ENCODE measurements at places on chromosomes 2 and 18.

DNA sequence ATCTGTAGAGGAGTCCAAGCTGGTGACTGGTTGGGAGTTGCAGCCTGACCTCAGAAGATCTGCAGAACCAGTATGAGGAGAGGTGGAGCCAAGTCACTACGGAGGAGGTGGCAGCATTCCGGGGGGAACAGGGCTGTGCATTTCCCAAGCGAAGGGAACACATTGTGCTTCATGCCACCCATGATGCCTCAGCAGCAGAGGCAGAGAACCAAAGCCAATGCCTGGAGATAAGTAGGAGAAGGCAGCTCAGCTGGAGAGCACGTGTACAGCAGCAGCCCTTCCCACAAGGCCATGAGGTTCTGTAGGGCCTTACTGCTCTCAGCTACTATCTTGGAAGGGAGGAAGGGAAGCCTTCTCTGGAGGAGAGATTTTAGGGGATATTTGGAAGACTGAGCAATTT, 67.2 kb upstream of the LRPPRC start:
- DNase-seq = no peak

DNA sequence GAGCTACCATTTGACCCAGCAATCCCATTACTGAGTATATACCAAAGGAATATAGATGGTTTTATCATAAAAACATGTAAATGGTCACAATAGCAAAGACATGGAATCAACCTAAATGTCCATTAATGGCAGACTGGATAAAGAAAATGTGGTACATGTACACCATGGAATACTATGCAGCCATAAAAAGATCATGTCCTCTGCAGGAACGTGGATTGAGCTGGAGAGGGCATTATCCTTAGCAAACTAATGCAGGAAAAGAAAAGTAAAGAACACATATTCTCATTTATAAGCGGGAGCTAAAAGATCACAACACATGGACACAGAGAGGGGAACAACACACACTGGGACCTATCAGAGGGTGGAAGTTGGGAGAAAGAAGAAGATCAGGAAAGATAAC, 22.9 kb downstream of the SLC38A11 start:
- DNase-seq = no peak

- no peak for DNase-seq
Observed at GRCh38 chr18:43692099-43692690, 414.9 kb upstream of the SYT4 start.

DNA sequence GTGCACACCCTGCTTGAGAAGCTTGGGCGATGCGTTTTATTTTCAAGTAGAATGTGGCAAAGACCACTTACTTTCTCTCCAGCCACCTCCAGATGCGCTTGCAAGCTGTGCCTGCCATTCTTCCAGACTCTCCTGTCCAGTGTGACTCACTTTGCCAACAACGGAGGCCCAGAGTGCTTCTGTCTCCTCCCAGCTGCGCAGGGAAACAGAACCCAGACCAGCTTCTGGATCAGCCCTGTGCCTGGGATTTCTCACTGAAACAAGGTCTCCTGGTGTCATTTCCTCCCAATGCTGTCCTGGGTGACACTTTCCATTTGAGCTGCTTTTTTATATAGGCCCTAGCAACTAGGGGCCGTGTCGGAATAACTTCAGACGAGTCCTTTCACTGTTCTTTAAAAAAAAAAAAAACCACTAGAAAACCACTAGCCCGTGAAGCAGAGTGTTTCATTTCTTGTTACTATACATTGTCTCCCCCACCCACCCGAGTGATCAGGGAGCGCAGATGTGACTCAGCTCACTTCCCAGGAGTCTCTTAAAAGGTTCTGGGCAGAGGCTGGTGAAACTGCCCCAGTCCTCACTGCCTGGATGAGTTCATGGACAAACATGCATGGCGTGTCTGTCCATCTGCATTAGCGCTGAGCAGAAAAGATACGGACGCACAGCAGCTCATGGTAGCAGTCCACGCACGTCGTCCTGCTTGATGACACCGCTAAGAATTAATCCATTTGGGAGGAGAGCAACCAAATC, 25.3 kb upstream of the RPL31 start:
- DNase-seq = no peak

GRCh38 chr2:200664770-200665494, 79.1 kb downstream of the AOX1 start:
- no peak for DNase-seq

Measured in trophoblast cell (in vitro differentiated cells and primary cell).